ENCODE measurements at places on chromosomes 11 and 22.

DNA sequence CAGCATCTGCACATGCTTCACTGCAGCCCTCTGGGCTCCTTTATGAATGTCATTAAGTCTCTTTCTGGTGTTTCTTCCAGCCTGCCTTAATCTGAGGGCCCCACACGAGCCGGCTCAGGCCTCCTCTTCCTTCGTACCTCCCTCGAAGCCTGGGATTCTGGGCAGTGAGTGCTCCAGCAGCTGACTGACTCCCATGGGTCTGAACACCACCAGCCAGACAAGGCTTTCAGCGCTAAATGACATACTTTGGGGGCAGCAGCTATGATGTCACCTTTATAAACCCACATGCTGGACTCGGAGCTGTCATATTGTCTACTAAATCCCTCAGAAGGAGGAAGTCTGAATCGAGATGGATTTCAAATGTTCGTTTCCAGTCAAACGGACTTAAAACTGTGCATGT lies 127.1 kb downstream of the TRIM29 start:
- peaks cover 58% of the 10 kb centered on the region for H3K27me3 ChIP-seq
- H3K27ac ChIP-seq = no peak overlapping the region
- ATAC-seq = no peak

DNA sequence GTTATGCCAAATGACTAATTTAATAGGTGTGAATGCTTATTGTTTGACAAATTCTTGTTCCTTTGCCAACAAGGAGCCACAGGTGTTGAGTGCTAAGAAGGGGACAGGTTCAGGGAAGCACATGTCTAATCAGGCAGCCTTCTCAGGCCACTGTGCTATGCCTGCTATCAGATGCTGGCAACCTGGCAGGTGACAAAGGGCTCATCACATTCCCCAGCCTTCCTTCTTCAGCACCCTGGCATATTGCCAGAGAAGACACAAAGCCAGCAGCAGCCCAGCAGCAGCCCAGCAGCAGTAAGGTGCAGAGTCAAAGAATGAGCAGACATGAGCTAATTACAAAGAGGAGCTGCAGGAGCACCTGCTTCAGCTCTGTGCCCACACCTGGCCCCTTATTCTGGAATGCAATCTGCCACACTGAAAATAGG lies 68.2 kb downstream of the GUCY1A2 start:
- no peaks in the 10 kb centered on the region for H3K27me3 ChIP-seq
- no peaks in the 10 kb centered on the region for H3K36me3 ChIP-seq
- no peaks in the 10 kb centered on the region for H3K4me1 ChIP-seq
- H3K27ac ChIP-seq = no peak overlapping the region
- peak; percentile 24 for ATAC-seq

GRCh38 chr22:22244316-22245250 lies at the start of gene VPREB1:
TSS of gene VPREB1 (plus strand) at chr22:22244786. CDS start at chr22:22244814, 28 bp downstream.
- no peaks in the 10 kb centered on the region for H3K36me3 ChIP-seq
- H3K4me3 ChIP-seq = no peak within 1 kb of the TSS
- no peaks in the 10 kb centered on the region for H3K27me3 ChIP-seq
- peak within 1 kb of the TSS; percentile 72 for H3K27ac ChIP-seq

DNA sequence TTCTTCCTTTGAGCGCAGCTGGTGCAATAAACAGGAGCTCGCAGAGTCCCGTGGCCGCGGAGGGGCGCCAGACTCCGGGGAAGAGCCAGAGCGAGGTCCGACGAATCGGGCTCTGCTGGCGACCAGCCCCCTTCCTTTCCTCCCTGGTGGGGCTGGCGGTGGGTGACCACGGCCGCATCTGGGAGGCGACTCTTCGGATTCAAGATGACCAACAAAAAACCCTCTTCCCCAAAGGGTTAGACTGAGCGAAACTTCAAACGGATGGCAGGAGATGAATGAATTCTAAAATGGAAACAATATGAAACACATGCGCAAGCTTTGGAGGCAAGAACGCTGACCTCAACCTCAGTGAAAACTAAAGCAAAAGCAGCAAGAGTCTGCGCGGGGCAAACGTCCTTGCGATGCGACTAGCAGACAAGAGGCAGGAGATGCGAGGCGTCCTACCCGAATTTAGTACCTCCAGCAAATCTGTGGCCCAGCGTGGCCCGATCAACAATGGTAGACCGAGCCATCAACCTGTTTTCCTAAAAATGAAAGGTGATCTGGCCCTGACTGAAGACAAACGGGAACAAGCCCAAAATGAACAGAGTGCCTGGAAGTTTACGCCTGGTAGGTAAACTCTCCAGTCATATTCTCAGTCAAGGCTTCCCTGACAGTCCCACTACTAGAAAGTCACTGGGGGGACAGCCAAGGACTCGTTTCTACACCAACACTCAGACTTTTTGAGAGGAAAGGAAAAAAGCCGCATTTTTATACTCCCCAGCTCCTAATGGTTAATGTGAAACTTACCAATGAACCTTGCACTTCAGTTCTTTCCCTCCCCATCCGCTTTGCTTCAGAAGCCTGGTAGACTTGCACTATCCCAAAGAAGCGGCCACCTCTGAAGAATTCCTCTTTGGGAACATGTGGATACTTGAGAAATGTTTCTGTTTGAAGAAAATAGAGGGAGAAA lies 11.6 kb downstream of the MMP3 start:
- no peak for ATAC-seq
- no peak overlapping the region for H3K27ac ChIP-seq
- H3K4me1 ChIP-seq = no peaks in the 10 kb centered on the region
- H3K4me3 ChIP-seq = no peak overlapping the region
- peaks cover 32% of the 10 kb centered on the region for H3K27me3 ChIP-seq

DNA sequence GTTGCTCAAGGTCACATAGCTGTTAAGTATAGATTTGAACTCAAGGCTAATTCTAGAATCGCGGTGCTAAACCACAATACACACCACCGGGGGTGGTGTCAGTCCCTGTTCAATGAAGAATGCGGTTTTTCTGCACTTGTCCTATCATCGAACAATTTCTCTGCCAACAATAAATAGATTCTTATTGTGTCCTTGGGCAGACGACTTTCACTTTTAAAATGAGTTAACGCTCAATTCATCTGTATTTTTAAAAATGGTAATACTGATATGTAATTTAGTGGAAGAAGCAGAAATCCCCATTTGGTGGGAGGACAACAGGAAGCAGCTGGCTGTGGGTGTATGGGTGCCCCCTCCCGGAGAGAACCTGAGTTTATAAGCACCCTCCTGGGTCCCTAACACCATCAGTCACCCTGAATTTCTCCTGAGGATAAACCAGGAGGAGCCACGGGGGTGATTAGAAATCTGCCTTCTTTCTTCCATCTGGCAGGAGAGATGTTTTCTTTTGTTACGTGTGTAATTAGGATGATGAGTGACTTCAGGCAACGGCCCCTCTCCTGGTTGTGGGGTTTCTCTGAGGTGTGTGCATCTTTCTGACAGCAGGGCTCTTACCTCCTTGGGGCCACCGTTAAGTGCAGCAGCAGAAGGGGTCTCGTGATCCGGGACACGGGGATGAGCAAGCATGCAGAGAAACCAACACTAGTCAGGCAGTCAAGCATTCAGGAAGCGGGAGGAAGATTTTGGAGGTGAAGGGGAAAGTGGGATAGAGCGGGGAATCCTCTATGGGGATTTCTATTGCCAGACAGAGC lies 87.7 kb downstream of the GRAMD1B start:
- H3K4me1 ChIP-seq = peaks cover 16% of the 10 kb centered on the region
- H3K27ac ChIP-seq = peak overlapping the region; percentile 3
- H3K4me3 ChIP-seq = peak overlapping the region; percentile 4

GRCh38 chr22:37472418-37473006 lies 13.7 kb downstream of the MFNG start:
- no peak for ATAC-seq
- peaks cover 73% of the 10 kb centered on the region for H3K36me3 ChIP-seq
- H3K4me1 ChIP-seq = peaks cover 9% of the 10 kb centered on the region

DNA sequence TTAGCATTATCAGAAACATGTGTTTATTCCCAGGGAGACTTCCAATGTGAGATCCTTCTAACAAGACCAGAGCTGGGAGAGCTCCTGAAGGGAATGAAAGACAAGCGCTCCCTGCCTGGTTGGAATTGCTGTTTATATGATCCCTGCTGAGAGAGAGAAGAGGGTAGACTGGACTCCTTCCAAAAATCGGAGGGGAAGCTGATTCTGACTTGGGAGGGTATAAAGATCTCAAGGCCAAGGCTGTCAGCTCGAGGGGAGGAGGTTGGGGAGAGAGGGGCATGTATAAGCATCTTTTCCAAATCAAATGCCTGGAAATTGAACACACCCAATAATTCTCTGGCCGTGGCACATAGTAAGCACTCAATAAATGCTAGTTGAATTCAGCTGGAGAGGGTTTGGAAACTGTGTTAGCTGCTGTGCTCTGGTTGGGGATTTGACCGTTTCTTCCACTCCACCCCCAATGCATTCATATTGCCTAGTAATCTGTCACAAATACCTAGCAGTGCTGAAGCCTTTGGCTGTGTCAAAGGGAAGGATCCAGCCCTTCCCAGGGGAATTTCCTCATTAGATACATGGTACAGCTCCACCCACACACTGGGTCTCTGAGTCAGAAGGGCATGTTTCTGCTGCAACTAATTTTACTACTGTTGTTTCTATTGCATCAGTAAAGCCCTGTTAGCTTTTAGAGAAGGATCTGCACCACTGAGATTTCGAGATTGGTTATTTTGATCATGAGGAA lies 61.5 kb downstream of the CACNG2 start:
- no peaks in the 10 kb centered on the region for H3K4me1 ChIP-seq
- no peak overlapping the region for H3K4me3 ChIP-seq
- peaks cover 62% of the 10 kb centered on the region for H3K27me3 ChIP-seq
- ATAC-seq = peak; percentile 61
- H3K27ac ChIP-seq = no peak overlapping the region

- no peak for ATAC-seq
- peaks cover 75% of the 10 kb centered on the region for H3K27me3 ChIP-seq
- H3K4me1 ChIP-seq = no peaks in the 10 kb centered on the region
- no peak overlapping the region for H3K4me3 ChIP-seq
These were observed 1.3 kb downstream of the SERPING1 start for GRCh38 chr11:57598831-57599155.

DNA sequence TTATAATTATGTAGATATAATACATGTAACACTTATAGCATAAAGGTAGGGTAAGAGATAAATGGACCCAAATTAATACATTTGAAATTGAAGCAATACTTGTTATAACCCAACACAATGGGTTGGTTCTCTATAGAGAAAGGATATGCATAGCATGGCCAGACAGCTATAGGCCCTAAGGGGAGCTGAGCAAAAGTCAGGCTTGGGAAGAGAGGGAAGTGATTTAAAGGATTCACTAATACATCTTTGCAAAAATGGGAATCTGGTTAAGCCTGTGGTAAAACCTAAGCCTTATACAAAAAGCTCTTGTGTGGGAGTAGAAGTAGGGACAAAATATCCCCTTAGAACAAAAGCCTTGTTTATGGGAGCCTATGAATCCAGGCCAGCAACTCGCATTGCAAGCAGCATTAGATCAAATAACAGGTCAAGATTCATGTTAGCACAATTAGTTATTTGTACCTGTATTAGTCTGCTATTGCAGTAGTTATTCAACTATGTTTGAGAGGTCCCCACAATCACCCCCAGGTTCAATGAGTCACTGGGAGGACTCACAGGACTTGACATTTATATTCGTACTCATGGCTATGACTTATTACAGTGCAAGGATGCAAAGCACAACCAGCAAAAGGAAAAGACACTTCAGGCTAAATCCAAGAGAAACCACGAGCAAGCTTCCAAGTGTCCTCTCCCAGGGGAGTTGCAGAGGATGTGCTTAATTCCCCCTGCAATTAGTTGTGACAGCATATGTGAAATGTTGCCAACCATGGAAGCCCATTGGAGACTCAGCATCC lies 144.7 kb upstream of the LMO1 start:
- no peaks in the 10 kb centered on the region for H3K4me1 ChIP-seq
- ATAC-seq = no peak
- no peak overlapping the region for H3K27ac ChIP-seq
- H3K27me3 ChIP-seq = no peaks in the 10 kb centered on the region
- H3K36me3 ChIP-seq = no peaks in the 10 kb centered on the region

- no peak within 1 kb of the TSS for H3K27ac ChIP-seq
- no peaks in the 10 kb centered on the region for H3K36me3 ChIP-seq
- peaks cover 82% of the 10 kb centered on the region for H3K27me3 ChIP-seq
- H3K4me1 ChIP-seq = peaks cover 31% of the 10 kb centered on the region
These were observed at the start of gene GP1BB for GRCh38 chr22:19723232-19723982. TSS of gene GP1BB (plus strand) at chr22:19723539. CDS start at chr22:19723570, 31 bp downstream.

DNA sequence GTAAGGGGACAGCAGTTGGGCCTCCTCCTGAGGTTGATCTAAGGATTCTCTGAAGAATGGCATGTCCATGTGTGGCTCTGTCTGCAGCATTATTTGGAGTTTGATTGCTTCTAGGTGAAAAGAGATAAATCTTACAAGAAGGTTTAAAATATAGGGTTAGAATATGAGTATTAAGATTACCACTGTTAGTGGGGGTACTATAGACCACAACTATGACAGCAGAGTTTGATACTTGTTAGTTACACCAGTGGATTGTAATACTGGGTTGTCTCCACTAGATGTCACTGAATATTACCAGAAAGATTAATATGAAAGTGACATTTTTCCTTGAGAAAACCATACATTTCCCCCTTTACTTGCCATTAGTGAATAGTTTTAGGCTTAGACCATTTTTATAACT lies 47.9 kb downstream of the ZNF280B start:
- no peak overlapping the region for H3K4me3 ChIP-seq
- peaks cover 8% of the 10 kb centered on the region for H3K27me3 ChIP-seq
- H3K27ac ChIP-seq = no peak overlapping the region
- peaks cover 10% of the 10 kb centered on the region for H3K4me1 ChIP-seq
- peaks cover 17% of the 10 kb centered on the region for H3K36me3 ChIP-seq
- ATAC-seq = no peak

DNA sequence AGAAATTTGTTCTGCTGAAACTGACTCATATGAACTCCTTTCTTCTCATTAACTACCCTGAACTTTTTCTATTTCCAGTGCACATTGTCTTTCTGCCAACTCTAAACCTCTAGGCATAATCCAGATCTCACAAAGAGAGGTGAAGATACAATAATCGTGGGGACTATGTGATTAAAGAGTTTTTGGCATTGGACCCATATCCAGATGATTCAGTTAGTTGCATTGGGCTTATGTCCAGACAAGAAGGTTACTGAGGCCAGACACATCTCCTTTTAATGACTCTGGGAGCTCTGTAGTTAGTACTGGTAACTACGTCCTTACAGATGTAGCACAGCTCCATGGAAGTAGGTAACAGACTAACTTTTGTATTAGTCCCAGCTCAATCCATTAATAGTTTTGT lies 273.0 kb downstream of the CASP12 start:
- H3K36me3 ChIP-seq = no peaks in the 10 kb centered on the region
- H3K27me3 ChIP-seq = no peaks in the 10 kb centered on the region
- ATAC-seq = no peak

DNA sequence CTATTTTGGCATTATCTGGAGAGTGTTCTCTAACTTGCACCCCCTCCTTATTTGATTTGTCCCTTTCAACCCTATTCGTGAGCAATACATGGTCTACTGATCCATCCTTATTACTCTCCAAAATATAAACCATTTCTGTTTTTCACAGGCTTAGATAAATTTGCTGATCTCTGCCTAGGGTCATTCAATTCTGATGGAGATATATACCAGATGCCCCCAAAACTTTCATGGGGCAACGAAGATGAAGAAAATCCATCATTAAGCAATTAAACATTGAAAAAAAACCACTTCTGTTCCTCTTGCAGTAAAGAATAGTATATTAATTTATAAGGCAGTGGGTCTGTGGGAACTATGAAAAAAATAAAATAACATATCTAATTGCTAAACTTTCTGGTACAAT lies 313.4 kb downstream of the CASP12 start:
- no peak overlapping the region for H3K4me3 ChIP-seq
- H3K36me3 ChIP-seq = no peaks in the 10 kb centered on the region
- H3K27ac ChIP-seq = no peak overlapping the region
- ATAC-seq = no peak

GRCh38 chr11:114447892-114448291 lies 8.6 kb downstream of the REXO2 start:
- no peak overlapping the region for H3K27ac ChIP-seq
- no peaks in the 10 kb centered on the region for H3K27me3 ChIP-seq
- H3K4me3 ChIP-seq = no peak overlapping the region
- peaks cover 47% of the 10 kb centered on the region for H3K36me3 ChIP-seq
- no peaks in the 10 kb centered on the region for H3K4me1 ChIP-seq

Measured in stimulated activated memory B cell treated with anti-CD40 and anti-IgM and Interleukin-4, amounts not matched to agents 10 μg/mL and 1 μg/mL and 100 μg/mL, for 72 hours (primary cell).